ENCODE measurements at places on chromosomes 5 and 9.

- peak; percentile 22 for DNase-seq
These were observed 789 bp downstream of the COL27A1 start for GRCh38 chr9:114155995-114156656.

DNA sequence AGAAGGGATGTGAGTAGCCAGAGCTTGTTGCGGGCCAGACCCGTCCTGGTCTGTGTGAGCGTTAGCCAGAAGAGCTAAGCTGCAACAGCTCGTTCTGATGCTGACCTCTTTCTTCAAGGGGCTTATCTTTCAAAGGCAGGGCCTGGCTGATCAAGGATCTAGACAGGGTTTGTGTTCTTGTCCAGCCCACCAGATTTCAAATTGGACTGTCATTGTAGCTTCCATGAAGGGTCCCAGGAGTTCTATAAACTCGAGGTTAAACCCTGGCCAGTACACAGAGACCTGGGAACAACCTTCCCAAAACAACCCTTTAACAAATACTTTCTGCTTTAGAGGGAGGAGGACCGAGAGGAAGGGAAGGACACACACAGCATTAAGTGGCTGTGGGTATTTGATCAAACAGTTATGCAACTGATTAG, 153.0 kb upstream of the TUT7 start:
- no peak for DNase-seq

DNA sequence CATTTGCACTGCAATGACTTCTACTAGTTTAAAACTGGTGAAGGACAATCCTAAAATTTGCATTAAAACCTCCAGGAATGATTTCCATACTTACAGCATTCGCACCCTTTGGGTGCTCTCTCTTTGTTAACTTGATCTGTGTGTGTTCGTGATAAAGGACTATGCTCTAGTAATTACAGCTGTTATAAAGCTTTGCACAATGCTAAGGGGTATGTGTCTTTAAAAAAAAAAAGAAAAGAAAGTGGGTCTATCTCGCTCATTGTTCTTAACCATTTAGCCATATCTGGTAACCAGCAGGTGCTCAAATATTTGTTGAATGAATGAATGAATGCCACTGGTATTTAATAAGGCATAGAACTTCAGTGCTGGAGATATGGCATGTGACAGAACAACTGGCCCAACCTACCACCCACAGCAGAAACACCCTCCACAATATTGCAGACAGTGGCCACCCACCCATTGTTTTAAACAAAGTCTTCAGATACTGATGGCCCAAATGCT, 8.7 kb downstream of the TRIM36 start:
- DNase-seq: no peak

DNA sequence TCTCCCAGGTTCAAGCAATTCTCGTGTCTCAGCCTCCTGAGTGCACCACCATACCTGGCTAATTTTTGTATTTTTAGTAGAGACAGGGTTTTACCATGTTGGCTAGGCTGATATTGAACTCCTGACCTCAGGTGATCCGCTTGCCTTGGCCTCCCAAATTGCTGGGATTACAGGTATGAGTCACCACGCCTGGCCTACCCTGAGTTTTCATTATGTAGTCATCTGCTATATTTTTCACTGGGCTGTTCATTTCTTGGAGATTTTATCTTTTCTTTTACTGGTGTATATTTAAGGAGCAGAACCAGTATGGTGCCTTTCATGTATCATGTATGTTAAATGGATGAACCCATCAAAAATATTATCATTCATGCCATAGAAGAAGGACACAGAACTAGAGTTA, 377.0 kb upstream of the ACTBL2 start:
- DNase-seq: no peak

DNA sequence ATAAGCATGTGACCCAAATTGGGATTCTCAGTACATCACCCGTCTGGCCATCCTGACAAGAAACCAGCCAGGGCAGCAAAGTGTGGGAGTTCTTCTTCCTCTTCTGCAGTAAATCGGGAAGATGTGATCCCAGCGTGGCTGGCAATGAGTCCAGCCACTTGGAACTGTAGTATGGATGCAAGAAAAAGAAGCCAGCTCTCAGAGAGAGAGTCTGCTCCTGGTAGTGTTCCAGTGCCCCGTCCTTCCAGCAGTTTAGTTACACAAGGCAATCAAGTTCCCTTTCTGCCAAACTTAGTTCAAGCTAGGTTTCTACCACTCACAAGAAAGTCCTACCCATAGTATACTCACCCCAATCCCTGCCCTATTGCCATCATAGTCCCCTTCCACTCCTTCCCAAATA, 65.6 kb downstream of the CDK5RAP2 start:
- no peak for DNase-seq

DNA sequence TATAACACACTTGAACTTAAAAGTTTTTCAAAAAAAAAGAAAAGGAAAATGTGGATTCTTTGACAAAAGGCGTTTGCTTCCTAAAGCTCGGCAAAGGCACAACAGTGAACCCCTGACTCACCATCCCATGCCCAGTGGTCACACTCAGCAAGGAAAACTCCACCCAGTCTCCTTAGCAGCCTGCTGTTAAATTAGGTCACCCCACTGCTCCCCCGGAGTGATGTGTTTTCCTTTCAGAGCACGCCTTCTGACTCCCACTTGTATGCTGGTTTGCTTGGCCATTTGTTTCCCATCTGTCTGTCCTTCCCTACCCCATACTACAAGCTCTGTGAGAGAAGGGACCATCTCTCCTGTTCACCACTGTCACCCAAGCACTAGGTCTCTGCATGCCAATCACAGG, 23.8 kb downstream of the RETREG1 start:
- no peak for DNase-seq

DNA sequence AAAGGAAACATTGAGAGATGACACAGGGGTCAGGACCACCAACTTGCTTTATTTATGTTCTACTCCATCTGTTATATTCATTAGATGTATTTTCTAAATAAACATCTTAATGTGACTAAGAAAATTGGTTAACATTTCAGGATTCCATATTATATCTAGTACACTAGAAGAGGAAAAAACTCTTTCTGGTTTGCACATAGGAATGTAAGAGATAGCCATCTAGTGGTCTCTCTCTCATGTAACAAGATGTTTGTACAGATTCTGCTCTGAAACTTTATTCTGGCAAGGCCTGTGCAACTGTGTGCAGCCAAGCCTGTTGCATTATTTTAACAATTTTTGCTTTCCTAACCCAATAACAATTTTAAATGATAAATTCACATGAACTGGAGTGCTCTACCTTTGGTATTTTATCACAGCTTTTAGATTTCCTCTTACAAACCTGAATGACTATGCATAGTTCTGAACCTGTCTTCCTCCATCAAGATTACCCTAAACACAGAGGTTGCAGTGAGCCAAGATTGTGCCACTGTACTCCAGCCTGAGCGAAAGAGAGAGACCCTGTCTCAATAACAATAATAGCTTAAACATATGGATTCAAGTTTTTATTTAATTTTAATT, 148.2 kb downstream of the GIN1 start:
- DNase-seq: no peak

DNA sequence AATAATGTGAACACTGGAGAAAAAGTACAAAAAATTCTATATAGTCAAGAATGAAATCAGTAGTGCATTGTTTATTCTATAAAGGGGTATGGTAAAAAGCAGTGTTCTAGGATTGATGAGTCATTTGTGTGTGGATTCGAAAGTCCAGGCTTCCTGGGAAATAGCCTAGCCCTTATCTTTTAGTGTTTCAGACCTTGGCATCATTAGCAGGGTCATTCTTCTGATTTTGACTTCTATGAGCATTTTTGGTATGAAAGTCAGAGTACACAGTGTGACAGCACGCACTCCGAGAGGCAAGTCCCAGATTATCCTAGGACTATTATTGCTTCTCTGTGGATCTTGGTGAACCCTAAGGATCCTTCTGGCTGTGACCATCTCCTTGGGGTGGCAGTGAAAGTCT, 16.9 kb downstream of the PCSK5 start:
- DNase-seq: no peak

GRCh38 chr5:157294407-157295091, 28.6 kb downstream of the CYFIP2 start:
- DNase-seq: no peak

DNA sequence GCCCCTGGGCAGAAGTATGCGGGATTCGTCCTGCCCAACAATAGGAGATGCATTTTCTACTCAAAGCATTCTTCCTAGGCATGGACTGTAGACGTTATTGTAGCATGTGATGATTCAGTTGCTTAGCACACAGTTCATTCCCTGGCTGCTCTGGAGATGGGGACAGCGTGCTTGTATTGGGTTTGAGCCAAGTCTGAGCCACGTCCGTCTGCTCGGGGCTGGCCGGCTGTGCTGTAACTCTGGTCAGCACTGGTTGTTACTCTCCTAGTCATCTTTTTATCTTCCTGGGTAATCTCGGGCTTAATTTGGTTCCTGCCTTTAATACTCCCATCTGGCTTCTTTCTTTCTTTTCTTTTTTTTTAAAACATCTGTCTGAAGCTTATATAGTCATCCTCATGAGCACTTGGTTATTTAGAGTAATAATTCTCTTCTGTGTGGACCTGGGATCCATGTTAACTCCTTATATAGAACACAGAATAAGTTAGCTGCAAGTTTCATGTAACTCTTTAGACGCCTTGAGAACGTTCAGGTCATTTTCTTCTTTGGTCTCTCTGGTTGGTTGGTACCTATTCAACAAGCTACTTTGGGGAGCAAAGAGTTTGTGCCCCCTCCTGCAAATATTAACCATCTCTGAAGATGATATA, 118.8 kb upstream of the RPS23 start:
- DNase-seq: no peak

- DNase-seq: no peak
These were observed 423.3 kb upstream of the ADAMTS16 start for GRCh38 chr5:4716781-4717180.

- no peak for DNase-seq
These were observed 342.5 kb downstream of the SPATA31D1 start for GRCh38 chr9:82331079-82331478.

Data from stimulated activated CD4-positive, alpha-beta T cell treated with anti-CD3 and anti-CD28 coated beads, Interleukin-2, amount 100 ng/mL, for 24 hours (primary cell).